Stimulated activated CD4-positive, alpha-beta T cell treated with anti-CD3 and anti-CD28 coated beads, Interleukin-15, amount 100 ng/mL, for 1 hour (primary cell): ENCODE measurements at places on chromosomes 6 and 20.

- no peak for DNase-seq
These were observed 43.0 kb downstream of the PRPH2 start for GRCh38 chr6:42679358-42679757.

- no peak for DNase-seq
These were observed 45.7 kb upstream of the PBOV1 start for GRCh38 chr6:138263963-138264362.

DNA sequence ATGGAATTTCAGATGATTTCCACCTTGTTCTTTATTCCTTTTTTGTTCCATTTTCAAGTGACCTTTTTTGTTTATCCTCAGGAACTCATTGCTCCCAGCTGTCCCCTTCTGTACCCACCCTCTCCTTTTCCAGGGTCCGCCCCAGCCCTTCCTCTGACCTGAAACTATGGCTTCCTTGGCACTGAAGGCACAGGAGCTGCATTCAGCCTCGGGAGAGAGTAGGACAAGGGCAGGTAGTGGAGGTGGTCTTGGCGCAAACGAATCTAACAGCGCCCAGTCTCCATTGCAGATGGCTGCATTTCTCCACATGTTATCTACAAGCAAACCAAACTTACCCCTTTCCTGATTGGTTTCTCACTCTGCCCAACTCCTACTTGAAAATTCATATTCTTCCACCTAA, 8.8 kb upstream of the ULBP2 start:
- no peak for DNase-seq

- no peak for DNase-seq
These were observed 36.3 kb upstream of the ZFAND3 start for GRCh38 chr6:37783025-37783855.

GRCh38 chr6:121335087-121336008, 1.1 kb upstream of the TBC1D32 start:
- DNase-seq = no peak

DNA sequence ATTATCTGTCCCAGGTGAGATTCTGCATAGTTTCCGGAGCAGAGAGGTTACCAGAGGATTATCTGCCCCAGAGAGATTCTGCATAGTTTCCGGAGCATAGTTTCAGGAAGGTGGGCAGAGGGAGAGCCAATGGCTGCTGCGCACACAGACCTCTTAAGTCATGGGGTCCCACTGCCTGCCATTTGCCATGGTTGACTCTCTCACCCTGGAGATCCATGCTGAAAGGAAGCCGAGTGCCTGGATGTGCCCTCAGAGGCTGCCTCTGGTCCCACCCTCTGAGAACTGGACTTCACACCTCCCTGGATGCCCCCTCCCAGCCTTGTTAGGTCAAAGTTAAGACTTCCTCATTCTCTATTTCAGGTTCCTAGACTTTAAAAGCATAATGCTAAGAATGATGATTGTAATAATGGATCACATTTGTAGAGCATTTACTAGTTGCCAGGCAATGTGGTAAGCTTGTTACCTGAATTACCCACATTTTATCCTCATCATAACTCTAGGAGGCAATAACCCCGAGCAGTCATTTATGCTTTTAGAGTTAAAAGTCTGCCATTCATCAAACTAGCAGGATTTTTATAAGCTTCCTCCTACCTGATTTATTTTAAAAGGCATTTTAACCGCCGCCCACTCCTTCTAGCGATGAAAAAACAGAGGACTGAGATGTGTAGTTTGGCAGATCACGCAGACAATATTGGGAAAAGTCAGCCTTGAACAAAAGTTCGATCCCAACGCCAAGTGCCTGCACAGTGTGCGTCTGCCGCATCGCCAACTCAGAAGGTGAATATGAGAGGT, 11.9 kb downstream of the SERPINB9 start:
- no peak for DNase-seq

DNA sequence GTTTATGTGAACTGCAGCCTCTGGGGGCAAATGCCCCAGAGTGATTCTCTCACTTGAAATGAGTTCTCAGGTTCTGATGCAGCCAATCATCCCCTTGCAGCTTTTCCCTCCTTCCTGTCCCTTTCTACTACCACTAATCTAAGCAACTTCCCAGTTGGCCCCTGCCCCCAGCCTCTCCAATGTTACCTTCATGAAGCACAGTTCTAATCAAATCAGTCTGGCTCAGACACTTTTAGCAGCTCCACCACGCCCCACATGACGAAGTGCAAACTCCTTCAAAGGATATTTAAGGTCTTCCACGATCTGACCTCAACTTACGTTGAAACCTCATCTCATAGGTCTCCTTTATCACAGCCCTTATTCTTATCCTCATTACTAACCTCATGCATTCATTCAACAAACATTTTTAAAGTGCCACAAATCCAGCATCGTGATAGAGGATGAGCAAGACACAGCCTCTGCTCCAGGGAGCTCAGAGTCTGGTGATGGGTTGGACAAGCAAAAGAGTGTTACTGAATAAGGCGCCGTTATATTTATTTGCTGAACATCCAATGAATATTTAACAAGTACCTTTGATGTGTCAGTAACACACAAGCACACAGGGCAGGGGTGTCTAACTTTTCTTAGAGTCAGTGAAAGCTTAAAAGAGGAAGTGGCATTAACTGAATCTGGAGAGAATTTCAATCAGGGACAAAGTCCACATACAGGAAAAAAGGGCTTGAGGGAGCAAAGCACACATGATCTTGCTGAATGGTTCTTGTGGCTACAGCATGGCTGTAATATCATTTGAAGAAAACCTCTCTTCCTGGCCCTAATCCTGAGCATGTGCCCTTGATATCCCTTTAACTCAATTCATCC, 20.4 kb upstream of the DTNBP1 start:
- DNase-seq = no peak

DNA sequence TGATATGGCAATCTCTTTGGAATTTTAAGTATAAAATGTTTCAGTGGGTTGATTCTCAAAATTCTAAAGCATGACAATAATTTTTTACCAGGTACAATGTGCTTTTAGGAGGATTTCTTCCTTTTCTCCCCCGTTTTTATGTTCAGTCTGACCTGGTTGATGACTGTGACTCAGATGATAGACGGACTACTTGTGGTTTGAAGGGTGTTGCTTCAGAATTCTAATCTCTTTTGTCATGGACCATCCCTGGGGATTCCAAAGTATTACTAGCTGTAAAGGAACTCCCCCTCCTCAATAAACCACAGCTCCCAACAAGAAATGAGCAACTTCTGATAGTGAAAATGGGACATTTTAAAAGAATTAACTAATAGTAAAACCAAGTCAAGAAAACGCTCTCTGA, 34.9 kb upstream of the TNFAIP3 start:
- DNase-seq = no peak
